Endothelial cell (in vitro differentiated cells): ENCODE measurements at places on chromosomes 7 and 10.

- peak; percentile 21 for DNase-seq
Measured at GRCh38 chr10:4981722-4982471, 18.7 kb downstream of the AKR1C1 start.

DNA sequence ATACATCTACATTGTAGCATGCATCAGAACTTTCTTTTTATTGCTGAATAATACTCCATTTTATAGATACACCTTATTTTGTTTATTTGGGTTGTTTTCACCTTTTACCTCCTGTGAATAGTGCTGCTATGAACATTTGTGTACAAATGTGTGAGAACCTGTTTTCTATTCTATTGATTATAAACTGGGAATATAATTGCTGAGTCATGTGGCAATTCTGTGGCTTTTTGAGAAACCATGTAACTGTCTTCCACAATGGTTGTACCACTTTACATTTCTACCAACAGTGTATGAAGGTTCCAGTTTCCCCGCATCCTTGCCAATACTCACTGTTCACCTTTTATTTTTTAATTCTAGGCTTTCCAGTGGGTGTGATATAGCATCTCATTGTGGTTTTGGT is 138.6 kb upstream of the MBL2 start:
- DNase-seq = no peak

DNA sequence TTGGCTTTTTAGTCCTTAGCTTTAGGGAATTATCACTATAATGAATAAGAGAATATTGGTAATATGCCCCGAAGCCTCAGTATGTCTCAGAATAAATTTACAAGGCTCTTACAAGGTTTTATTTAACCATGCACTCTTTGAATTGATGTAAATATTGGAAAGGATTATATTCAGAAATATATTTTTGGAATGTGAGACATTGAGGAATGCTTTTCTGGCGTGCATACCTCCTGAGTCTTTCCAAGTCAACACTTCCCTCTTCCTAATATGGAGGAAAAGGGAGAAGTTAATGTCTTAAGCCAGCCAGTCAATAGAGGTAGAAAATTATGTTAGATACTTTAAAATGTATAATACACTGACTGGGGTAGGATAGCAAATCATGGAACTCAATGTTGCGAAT is 1.2 kb upstream of the OR2F1 start:
- no peak for DNase-seq

- DNase-seq = no peak
Measured at GRCh38 chr10:32073659-32074058, 17.4 kb upstream of the KIF5B start.

- no peak for DNase-seq
Measured at GRCh38 chr10:22736134-22736533, 21.8 kb upstream of the PIP4K2A start.

DNA sequence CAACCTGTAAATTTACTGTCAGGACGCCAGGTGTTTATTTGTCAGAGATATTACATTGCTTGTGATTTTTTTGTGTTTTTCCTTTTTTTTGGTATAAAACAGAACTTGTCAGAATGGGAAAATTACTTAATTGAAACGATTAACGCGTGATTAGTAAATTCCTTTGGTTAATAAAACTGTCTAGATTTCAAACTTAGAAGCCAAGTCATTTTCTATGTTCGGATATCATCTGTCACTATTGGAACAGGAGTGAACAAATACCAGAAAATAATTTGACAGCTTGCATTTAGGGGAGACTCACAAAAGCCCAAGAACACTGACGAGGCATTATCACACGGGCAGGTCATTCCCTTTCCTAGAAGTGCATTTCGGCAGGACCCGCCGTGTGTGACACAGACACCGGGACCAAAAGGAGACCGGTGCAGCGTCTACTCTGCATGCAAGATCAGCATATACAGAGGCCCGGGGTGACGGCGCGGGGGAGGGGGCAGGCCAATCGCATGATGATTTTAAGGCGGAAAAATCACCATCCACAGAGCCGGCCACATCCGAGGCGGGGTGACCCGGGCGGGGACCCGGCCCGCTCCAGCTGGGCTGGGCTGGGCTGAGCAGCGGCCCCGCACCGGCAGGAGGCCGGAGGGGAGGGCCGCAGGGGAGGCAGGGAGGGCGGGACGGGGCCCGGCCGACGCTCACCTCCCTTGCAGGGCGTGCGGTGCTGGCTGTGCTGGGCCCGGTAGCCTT is 841 bp downstream of the GLUD1 start:
- DNase-seq = peak; percentile 55

DNA sequence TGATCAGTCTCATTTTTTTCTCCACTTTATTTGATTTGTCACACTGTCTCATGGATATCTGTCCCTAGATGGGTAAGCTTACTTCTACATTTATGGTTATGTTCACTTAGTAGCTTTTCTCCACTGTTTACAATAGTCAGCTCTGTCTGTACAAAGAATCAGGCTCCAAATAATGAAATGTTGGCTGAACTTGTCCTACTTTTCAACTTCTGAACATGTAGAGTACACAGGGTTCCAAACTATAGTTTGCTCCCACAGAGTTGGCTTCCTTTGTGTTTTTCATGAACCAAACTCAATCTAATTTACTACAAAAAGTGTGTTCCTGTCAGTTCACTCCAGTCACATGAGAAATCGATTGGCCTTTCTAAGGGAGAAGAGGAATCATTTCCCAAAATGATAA is 175.0 kb downstream of the CCDC71L start:
- DNase-seq = no peak

DNA sequence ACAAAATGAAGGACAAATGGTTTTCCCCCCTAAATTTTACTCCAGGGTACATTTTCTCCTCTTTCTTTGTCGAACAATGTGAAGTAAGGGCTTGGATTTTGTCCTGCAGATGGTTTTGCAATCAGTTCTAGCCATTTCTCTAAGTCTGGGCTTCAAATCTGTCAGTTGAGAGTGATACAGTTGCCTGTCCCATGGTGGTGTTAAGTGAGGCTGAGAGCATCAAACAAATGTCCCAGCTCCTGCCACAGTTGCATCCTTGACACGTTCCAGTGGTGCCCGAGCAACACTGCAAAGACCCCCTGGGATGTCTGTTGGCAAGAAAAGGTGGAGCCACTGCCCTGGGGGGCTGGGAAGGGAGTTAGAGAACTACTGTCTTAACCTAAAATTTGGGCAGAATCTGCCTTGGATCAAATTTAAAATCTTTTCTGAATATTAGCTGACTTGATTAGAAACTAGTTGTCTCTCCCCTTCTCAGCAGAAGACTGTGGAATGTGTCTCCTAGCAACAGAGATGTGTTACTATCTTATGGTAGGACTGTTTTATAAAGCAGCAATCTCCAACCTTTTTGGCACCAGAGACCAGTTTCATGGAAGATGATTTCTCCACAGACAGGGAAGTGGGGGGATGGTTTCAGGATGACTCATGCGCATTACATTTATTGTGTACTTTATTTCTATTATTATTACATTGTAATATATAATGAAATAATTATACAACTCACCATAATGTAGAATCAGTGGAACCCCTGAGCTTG is 102.0 kb upstream of the STEAP1B start:
- no peak for DNase-seq
